ENCODE measurements at places on chromosomes 12 and 14. TPM values are rescaled to one million over a fixed set of nuclear protein-coding genes. Genes with fewer than 3 reads are reported as not detected.

KCNA1 gene
- total RNA-seq: 3.8 TPM

C12orf42 gene
- total RNA-seq: not detected

PIWIL1 gene
- total RNA-seq: not detected

MAP3K9 gene
- total RNA-seq: 0.55 TPM

FSCB gene
- total RNA-seq: not detected

P2RX2 gene
- total RNA-seq: 0.36 TPM

CCDC196 gene
- total RNA-seq: not detected

CLEC2B gene
- total RNA-seq: 16.9 TPM

DNA sequence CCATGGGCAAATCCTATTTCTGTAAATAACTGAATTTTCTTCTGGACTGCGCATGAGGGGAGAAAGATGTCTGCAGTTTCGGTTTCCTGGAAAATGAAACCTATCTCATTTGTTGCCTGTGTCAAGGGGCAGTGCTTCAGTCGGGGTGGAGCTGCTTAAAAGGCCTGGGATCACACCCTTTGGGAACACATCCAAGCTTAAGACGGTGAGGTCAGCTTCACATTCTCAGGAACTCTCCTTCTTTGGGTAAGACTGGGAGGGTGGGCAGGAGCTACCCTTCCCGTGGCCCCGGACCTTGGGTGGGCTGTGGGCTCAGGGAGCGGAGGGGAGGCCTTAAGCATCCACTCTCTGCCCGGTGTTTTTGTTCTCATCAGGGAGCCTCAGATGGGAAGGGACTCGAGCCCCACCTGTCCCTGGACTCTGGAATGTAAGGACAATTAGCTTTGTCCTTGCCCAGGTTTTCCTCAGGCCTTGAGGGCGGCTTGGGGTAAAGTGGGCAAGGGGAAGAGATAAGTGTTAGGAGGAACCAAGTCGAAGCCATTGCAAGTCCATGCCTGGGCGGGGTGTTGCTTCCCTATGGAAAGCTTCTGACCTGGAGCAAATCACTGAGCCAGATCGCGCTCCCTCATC is at the start of gene IFI27:
Gene IFI27, plus strand, starts transcription at position 185 of the 630 bp plus-strand sequence.
- DNase-seq: peak; percentile 76

DNA sequence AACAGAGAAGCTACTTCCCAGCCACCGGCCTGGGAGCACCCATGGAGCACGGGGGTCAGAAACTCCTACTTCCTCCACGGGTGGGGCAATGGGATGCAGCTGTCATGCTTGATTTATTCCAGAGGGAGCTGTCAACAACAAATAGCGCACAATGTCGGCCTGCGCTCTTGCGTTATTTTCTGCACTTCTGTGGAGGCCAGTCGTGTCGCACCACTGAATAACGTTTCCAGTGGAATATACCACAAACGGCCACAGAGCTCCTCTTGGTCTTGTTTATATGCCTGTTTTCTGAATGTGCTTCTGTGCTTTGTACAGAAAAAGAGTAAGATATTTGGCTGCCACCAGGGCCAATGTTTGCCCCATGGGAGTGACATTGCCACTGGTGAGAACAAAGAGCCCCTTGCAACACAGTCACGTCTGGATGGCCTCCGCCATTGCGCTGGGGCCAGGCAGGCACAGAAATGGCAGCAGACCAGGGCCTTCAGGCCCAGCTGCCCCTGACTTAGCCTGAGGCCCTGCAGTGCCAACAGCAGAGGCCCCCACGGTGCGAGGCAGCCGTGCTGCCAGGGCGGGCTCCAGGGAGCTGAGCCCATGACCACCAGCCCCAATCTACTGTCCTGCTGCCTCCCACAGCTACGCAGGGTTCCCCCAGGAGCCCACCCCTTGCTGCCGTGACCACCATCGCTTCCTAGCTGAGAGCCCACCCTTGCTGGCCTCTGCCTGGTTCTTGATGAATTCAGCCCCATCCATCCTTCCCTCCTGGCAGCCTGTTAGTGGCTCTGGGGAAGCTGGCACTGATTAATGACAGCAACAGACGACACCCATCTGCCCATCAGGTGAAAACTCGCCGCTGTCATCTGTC is 28.9 kb upstream of the TMEM179 start:
- DNase-seq: peak; percentile 68

- DNase-seq: no peak
Observed at GRCh38 chr12:93059925-93060665, 131.0 kb upstream of the EEA1 start.

DNA sequence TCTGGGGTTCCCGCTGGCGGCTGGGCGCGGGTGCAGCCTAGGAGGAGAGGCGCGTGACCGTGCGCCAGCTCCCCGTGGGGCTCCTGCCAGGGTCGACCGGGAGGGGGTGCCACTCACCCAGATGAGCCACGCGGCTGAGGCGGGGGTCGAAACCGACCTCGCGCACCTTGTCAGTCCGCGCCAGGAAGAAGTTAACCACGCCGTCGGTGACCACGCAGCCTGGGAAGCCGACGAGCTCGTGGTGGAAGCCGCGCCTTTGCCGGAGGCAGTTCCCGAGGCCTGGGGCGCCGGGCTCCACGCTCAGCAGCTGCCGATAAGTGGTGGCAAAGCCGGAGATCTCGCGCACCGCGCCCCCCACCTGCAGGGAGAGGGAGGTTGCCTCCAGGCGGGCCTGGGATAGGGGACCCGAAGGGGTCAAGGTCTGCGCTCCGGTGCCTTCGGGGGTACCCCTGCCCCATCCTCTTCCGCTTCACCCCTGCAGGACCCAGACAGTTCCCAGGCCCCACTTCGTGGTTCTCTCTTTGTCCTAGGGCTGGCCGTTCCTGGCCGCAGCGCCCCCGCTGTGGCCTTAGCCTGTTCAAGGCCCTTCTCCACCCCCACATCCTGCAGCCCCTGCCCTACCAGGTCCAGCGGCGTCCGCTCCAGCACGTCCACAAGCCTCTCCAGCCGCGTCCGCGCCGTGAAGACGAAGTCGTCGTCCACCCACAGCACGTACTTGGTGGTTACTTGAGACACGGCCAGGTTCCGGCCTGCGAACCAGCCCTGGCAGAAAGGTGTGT is 5.3 kb downstream of the B4GALNT1 start:
- peak; percentile 62 for DNase-seq

DNA sequence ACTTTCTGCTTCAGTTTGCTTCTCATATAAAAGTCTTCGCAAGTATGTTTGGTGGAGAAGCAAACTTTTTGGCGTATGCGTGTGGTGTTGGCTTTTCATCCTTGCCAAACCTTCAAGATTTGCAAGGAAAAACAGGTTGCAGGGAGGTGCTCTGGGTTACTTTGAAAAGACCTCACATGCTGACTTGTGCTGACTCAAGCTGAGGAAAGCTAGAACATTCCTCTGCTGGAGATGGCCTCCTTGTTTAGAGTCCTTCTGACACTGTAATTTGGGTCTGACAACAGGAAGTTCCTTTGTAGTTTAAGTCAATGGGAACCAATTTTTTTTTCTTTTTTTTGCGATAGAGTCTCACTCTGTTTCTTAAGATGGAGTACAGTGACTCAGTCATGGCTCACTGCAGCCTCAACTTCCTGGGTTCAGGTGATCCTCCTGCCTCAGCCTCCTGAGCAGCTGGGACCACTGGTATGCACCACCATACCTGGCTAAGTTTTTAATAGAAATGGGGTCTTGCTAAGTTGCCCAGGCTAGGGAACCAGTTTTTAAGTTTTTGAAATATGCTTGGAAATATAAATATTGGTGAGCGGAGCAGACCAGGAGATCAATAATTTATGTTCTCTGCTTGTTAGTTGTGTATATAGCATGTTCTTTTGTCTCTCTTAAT is 2.6 kb upstream of the ACACB start:
- DNase-seq: peak; percentile 60

- no peak for DNase-seq
Observed at GRCh38 chr12:116739381-116739887, 1.3 kb downstream of the RNFT2 start.

DNA sequence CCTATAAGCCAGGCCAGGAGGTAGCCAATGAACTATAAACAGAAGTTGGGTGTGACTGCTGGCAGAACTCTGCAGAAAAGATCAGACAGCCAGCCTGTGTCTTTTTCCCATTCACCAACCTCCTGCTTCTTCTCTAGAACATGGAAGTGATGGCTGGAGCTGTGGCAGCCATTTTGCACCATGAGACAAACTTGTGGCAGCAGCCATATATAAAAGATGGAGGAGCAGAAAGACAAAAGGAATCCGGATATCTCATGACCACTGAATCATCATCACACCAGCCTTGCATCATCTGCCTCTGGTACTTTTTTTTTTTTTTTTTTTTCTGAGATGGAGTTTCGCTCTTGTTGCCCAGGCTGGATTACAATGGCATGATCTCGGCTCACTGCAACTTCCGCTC is 8.7 kb downstream of the BEGAIN start:
- DNase-seq: no peak

- DNase-seq: peak; percentile 59
Observed at GRCh38 chr12:132400011-132400641, 70.7 kb upstream of the GALNT9 start.

- no peak for DNase-seq
Observed at GRCh38 chr14:58562141-58562540, 75.6 kb upstream of the DACT1 start.

DNA sequence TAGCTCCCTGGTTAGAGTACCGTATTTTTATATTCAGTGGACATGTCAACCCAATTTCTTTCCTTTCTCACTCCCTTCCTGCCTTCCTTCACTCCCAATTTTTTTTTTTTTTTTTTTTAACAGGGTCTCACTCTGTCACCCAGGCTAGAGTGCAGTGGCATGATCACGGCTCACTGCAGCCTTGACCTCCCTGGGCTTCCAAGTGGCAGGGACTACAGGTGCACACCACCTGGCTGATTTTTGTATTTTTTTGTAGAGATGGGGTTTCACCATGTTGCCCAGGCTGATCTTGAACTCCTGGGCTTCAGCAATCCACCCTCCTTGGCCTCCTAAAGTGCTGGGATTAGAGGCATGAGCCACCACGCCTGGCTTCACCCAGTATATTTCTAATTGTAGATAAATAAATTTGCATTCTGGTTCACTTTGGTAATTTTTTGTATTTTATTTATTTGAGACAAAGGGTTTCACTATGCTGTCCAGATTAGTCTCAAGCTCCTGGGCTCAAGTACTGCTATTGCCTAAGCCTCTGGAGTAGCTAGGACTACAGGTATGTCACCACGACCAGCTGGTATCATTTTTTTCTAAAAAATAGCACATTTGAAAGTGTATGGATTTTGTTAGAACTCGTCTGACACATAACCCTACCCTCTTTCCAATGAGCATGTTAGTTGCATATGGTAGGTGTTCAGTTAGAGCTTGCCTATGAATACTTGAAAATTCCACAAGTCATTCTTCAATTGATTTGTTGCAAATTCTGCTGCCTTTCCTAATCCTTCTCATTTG is 15.7 kb downstream of the SLC38A2 start:
- DNase-seq: no peak

- no peak for DNase-seq
Observed at GRCh38 chr12:109284392-109284791, 24.7 kb downstream of the FOXN4 start.

- no peak for DNase-seq
Observed at GRCh38 chr12:12577786-12578185, 15.1 kb upstream of the DUSP16 start.

GRCh38 chr14:51513933-51514332 is 137.8 kb upstream of the FRMD6 start:
- DNase-seq: no peak

DNA sequence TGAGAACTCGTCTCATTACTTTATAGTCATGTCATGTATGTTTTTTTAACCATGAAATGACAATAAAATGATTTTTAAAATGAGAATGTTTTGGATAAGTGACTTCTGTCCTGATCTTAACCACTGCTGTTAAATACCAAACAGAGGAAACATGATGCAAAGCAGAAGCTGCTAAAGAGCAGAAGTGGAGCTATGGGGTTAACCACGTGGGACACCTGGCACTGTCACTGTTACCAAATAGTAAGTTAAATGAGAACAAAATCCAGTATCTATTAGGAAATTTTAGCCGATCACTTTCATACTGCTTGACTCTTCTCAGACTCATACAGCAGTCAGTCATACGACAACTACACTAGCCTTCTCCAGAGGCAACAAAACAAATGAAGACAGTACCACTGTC is 82.4 kb downstream of the SCAF11 start:
- DNase-seq: no peak

DNA sequence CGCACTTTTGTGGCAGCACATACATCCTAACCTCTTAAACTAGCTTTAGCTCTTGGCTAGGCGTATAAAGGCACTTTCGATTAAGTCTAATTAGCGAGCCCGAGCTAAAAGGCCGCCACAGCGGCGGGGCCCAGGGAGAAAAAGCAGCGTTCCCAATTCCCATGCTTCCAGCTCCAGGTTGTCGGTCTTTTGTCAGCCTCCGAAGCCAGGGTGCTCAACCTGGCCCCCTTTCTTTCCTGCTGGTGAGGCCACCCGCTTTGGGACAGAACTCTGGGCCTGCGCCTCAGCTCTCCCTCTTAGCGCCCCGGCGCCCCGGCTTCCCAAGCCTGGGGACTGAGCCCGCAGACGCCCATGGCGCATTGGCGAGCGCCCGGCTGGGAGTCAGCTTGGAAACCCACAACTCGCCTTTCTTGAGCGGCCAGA is 33.3 kb upstream of the TBX5 start:
- DNase-seq: no peak

DNA sequence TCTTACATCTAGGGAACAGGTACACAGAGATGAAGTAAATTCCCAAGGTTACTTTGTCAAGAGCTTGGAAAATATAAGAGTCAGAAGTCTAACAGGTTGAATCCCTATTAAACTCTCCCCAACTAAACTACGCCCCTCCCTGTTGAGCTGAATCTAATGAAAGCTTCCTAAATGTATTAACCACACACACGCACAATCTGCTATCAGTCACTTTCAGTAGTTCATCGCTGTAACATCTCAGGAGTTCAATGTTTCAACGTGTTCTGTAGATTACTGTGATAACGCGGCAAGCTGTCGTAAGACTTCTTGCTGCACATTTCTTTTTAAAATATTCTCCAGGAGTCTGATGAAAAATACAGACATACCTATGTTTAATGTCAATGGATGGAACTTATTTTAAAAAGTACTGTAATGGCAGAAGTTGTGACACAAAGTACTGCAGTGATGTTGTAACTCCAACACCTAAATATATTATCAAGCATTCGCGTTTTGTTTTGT is 612 bp upstream of the SLC25A3 start:
- no peak for DNase-seq

DNA sequence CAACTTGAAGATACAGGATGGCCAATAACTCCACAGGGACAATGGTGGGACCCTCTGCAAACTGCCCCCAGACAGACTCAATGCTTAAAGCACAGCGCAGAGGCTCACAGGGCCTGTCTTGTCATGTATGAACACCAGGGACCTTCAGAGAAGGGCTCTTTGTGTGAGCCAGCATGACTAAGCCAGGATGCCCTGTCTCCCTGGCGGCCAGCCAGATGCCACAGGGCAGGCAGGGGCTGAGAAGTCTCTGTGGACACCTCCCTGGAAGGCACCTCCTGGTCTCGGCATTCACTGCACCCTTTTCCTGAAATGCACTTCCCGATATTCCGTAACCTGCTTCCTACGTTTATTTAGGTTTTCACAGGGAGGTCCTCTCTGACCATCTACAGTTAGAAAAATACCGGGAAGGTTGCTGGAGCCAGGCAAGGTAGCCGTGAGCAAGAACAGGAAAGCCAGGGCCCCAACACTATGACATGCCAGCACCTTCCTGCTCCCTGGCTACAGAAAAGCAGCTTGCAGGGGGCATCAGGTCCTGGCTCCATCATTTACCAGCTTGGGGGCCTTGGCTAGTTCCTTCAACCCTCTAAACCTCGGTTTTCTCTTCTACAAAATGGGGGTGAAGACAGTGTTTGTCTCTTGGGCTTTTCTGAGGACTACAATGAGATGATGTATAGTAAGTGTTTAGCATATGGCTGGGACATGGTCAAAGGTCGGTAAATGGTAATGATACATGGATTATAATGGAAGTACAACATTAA is 65.0 kb downstream of the PITPNM2 start:
- no peak for DNase-seq

- no peak for DNase-seq
Observed at GRCh38 chr12:109018296-109018695, 2.6 kb downstream of the SVOP start.

GRCh38 chr12:125440399-125440798 is 375.2 kb downstream of the AACS start:
- DNase-seq: no peak
